Left renal cortex interstitium (tissue), 4 donors: ENCODE measurements at places on chromosomes 7 and 10.

DNA sequence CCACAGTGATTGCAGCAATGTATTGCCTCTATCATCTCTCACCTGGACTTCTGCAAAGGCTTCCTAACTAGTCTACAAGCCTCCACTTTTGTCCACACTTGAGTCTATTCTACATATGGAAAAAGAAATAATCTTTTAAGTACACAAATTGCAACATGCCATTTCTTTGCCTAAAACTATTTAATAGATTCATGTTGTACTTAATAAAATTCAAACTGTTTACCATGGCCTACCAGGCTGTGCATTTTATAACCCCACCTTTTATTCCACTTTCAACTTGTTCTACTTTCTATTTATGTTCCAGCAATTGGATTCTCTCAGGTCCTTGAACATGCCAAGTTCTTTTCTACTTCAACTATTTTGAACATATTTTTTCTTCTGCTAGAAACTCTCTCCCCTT lies 128.7 kb downstream of the GPR85 start:
- no peak for DNase-seq

- no peak for DNase-seq
These were observed 59.2 kb downstream of the FOXL3 start for GRCh38 chr7:348962-349743.

DNA sequence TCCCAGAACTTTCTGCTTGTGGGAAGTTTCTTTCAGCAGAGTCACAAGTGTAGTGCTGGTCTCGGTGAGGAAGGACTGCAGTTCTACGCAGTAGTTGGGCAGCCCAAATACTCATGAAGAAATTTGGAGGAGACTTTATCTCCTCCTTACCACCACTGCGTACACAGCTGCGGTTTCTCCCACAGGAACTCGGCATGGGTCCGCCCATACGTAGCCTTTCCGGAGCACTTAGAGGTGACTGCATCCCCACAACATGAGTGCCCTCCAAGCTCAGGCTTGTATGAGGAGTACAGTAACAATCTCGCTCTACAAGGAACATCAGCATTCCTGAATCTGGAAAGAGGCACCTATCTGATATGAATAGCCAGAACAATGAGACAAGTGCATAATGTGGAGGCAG lies 549.2 kb upstream of the SEMA3D start:
- DNase-seq, result no peak

DNA sequence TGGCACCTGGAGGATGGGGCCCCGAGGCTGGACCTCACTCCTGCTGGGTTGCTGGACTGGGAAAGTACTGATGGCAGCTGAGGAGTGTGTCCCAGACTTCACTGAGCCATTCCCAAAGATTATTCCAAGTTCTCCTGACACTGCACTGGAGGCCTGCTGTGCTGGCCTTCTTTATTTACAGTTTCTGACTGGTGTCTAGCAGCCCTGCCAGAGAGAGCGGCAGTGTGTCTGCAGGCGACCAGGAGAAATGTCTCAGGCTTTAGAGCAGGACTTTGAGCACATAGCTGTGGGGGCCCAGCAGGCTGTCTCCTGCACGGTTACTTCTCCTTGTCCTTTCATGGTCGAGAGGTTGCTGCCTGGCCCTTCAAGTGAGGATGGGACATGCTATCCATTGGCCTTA lies 16.1 kb downstream of the HTRA1 start:
- no peak for DNase-seq

DNA sequence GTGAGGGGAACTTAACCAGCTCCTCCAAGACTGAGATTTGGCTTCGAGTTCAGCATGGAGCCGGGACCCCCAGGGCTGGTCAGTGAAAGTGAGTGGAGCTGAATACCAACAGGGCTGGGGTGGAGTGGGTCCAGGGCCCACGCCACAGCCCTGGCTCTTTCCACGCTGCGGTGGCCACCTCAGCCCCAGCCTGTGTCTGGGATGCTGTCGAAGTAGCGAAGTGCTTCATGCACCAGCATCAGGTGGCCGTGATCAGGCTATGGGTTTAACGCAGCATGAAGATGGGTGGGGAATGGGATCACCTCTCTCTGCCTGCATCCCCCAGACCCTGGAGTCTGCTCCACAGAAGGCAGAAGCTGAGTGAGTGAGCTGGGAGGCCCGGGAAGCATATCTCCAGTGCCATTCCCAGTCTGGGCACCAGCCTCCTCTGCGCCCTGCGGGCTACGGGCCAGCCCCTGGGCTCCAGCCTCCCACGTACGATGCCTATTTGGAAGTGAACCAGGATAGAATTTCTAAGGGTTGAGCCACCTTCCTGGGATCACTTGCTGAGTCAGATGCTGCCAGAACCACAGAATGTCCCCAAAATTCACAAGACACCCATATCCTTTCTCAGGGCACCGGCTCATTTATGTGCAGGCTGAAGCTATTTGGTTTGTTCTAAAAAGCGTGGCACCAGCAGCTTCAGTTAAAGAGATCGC lies 131.1 kb upstream of the CHST15 start:
- DNase-seq, result no peak

DNA sequence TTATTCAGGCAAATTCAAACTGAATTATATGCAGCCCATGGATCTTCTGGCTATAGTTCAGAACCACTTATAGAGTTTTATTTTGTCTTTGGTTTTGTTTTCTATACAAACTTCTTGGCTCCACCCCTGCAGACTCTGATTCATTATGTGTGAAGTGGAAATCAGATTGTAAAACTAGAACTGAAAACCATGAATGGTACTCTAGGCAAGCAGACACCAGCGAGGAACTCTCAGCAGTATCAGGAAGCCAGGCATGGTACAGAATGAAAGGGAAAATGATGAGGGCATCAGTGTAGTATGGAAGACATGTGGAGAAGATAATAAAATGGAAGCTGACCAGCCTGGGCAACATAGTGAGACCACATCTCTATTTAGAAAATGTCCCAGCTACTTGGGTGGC lies 1026.9 kb upstream of the C7orf33 start:
- DNase-seq, result no peak

DNA sequence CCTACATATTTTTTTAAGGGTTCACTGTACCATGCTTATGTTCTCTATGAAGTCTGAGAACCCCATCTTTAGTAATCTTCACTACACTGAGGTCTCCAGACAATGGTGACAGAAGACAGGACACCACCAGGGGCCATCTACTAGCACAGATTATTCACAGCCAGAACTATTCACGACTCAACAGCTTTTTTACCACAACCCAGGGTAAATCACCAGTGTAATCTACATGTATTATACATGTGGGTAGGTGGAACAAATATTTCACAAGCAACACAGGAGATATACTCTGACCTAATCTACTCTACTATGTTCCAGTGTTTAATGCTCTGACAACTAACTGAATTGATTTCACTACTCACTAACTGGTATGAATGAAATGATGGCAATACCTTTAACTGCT lies 136.1 kb downstream of the ELMO1 start:
- no peak for DNase-seq

- DNase-seq, result no peak
These were observed 185.1 kb upstream of the NOBOX start for GRCh38 chr7:144588559-144589051.

- no peak for DNase-seq
These were observed 275.9 kb downstream of the TCF7L2 start for GRCh38 chr10:113225903-113226302.

GRCh38 chr10:61899997-61900828 lies 1.3 kb upstream of the ARID5B start:
- DNase-seq, result no peak

DNA sequence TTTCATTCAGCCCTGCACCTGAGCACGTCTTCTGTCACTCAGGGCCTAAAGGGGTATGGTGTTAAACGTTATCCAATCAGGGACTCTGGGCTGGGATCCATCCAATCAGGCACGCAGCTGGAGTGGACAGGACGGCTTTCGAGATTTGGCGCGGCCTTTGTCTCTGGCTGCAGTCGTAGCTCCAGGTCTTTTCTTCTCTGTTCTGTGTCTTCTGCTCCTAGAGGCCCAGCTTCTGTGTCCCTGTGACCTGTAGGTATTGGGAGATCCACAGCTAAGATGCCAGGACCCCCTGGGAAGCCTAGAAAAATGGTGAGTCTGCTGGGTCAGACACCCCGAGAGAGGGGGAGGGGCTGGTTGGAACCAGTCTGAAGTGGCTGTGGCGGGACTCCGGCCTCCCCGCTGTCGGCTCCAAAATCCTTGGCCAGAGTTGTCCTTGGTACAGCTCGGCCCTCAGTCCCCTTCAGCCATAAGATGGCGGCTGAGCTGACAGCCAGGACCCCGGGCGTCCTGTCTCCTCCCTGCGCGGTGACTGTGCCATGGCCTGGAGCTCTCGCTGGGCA lies 11.7 kb upstream of the ZNF680 start:
- DNase-seq, result peak; percentile 42

DNA sequence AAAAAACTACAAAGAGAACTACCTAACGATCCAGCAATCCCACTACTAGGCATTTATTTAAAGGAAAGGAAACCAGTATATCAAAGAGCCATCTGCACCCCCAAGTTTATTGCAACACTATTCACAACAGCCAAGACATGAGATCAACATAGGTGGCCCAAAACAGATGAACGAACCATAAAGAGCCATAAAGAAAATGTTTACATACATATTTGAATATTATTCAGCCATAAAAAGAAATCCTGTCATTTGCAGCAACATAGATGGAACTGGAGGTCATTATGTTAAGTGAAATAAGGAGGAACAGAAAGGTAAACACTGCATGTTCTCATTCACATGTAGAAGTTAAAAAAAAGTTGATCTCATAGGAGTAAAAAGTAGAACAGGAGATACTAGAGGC lies 15.6 kb upstream of the SLC26A3 start:
- DNase-seq, result no peak

GRCh38 chr7:154792436-154793055 lies 210.4 kb downstream of the PAXIP1 start:
- no peak for DNase-seq

DNA sequence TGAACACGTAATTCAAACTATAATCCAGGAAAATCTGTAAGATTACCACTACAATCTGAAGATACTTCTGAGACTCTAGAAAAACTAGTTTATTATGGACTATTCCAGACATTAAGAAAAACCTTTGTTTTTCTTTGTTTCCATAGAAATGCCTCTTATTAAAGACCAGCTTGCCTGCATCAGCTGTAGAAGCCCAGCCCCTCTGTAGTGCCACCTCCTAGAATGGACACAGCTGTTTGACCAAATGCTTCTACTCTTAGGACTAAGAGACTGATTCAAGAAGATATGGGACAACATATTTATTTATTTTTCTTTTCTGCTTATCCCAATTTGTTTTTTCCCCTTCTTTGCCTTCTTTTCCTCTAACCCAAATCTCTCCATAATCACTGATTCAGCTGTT lies 93.8 kb downstream of the CXCL12 start:
- no peak for DNase-seq

DNA sequence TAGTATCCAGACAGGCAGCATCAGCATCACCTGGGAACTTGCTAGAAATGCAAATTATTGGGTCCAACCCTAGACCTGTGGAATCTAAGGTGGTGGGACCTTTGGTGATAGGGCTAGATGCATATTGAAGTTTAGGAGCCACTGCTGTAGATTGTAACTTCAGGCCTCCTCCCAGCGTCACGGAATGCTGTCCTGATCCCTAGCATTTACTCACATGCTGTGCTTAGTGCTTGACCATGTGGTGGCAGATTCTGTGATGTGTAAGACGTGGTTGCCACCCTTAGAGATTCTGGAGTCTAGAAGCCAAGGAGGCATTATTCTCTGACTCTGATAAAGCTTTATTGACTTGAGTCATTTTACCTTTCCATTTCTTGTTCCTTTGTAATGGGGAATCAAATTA lies 13.5 kb downstream of the AHR start:
- DNase-seq, result no peak

- no peak for DNase-seq
These were observed 7.4 kb upstream of the LRRC18 start for GRCh38 chr10:48946891-48947500.

DNA sequence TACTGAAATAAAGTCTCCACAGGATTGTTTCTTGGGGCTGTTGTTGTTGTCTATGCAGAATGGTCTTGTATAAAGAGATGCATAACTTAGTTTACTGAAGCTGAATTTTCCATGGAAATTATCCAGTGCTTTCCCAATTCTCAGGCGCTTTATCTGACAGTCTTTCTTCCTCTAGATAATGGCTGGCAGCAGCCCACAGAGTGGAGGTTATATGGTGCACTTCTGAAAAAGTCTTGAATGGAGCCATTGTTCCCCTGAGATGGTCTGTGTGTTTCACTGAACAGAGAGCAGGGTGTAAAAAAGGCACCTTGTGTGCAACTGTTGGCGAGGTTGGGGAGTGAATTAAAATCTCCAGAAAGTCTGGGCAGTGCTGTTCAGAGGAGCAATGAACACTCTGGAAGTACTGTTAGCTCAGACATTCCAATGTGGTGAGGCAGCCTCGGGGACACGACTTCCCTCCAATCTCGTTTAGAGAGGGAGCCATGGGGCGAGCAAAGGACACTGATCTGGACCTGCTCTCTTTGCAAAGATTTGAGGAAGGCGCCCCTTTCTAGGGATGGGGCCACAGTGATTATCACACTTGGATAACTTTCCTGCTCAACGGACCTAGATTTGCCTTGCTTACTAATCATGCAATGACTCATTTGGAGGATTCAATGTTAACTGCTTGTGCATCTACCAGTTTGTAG lies 2.0 kb upstream of the PLCE1 start:
- no peak for DNase-seq

DNA sequence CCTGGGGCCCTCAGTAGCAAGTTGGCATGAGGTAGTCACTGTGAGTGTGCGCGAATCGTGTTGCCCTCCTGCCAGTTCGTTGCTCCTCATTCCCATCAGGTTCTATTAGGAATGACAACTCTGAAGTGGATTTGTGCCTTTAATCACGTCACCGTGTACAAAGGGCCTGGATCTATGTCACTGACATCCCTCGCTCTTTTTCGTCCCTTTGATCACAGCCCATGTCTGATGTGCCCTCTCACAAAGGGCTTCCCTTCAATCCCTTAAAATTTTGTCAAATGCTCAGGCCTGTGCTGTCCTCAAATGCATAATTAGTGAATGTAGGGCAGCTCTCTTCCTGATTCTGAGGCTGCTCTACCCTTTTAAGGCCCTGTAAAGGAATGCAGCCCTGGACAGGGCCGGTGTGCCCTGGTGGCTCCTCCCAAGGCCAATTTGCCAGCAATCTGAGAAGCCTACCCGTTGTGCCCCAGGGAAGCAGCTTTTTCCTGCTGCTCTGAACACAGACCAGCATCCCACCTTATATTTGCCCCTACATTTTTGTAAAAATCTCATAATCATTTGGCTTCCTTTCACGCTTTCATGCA lies 93.6 kb downstream of the TMEM178B start:
- DNase-seq, result no peak

- no peak for DNase-seq
These were observed 94.5 kb downstream of the ETV1 start for GRCh38 chr7:13894954-13895353.

DNA sequence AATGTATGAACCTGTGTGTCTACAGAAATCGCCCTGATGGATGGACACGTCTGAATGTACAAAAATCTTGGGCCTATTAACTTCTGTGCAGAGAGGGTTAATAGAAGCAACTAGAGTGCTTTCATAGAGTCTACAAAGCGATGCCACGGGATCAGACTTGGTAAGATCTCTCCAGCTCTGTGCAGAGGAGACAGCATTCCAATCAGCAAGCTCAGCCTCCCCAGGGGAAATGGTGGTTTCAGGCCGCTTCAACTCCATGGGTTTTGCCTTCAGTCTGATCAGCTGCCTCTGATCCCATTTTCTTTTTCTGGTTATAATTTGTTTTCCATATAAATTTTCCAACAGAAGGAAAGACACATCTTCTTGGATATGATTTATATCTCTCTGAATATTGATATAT lies 35.1 kb upstream of the COBL start:
- no peak for DNase-seq
